GM23338 (cell line): ENCODE measurements at places on chromosomes 13 and 19.

DNA sequence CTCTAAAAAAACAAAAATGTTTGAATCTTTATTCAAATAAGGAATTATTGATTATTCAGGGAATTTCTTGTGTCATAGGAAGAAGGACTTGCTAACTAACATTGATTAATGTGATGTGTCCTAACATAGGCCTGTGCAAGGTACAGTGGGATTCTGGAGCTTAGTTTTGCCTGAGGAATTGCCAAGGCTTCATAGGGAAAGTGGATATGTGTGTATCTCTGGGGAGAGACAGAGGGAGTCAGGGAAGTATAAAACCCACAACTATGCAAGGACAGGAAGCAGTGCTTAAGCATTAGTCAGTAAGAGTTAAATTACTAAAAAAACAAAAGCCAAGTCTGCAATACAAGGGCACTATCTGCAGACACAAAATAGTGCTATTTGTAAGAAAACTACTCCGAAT is 59.6 kb downstream of the WDFY2 start:
- peaks cover 54% of the 10 kb centered on the region for H3K4me1 ChIP-seq
- peak overlapping the region; percentile 91 for H3K27ac ChIP-seq
- peak overlapping the region; percentile 24 for H3K4me3 ChIP-seq
- H3K36me3 ChIP-seq = no peaks in the 10 kb centered on the region

GRCh38 chr19:48396824-48397176 is 3.3 kb downstream of the GRIN2D start:
- H3K4me3 ChIP-seq = peak overlapping the region; percentile 79
- H3K27me3 ChIP-seq = peaks cover 62% of the 10 kb centered on the region
- peaks cover 58% of the 10 kb centered on the region for H3K4me1 ChIP-seq
- DNase-seq = no peak

- no peaks in the 10 kb centered on the region for H3K27me3 ChIP-seq
- H3K36me3 ChIP-seq = no peaks in the 10 kb centered on the region
- no peak overlapping the region for H3K27ac ChIP-seq
- no peak overlapping the region for H3K4me3 ChIP-seq
- DNase-seq = no peak
Measured at GRCh38 chr19:617551-618246, 15.6 kb downstream of the POLRMT start.

DNA sequence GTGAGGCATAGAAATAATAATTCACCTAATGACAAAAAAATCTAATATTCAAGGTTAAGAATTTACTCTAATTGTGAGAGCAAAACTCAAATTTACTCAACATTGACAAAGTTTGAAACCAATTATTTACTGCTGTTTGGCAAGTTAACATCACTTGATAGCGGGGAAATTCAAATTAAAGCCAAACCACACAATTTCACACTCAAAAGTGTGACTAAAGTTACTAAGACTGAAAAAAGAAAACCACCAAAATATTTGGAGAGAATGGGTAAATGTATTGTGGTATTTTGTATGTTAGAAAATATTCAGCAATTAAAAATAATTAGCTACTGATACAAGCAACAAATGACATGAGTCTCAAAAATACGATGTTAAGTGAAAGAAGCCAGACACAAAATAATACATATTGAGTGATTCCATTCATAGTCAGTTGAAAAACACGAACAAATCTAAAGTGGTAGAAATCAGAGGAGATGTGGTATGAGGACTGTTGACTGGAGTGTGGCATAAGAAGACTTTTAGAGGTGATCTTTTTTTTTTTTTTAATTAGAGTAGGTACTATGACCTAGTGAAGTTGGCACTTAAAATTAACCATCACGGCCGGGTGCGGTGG is 541.4 kb upstream of the ATXN8OS start:
- no peaks in the 10 kb centered on the region for H3K36me3 ChIP-seq
- H3K4me1 ChIP-seq = no peaks in the 10 kb centered on the region
- H3K27me3 ChIP-seq = no peaks in the 10 kb centered on the region
- no peak for DNase-seq
- no peak overlapping the region for H3K27ac ChIP-seq
- no peak overlapping the region for H3K4me3 ChIP-seq

DNA sequence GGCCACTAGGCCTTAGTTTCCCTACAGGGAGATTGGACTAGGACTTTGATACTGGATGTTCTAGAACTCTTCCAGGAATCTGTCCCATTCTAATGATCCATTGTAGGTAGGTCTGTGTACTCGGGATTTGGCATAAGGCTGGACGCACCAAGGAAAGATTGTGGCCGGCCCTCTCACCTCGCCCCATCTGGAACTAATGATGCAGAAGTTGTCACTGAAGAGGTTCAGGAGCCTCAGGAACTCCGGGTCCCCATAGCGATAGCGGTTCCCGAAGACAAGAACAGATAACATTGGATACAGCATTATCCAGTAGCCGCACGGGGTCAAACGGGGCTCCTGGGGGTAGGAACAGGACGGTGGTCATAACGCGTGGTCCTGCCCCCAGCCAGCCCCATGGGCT is 11.2 kb downstream of the EGLN2 start:
- peak overlapping the region; percentile 63 for H3K4me3 ChIP-seq
- H3K27ac ChIP-seq = peak overlapping the region; percentile 88
- DNase-seq = no peak
- peaks cover 4% of the 10 kb centered on the region; the same call in 1 of the 2 replicates for H3K36me3 ChIP-seq

DNA sequence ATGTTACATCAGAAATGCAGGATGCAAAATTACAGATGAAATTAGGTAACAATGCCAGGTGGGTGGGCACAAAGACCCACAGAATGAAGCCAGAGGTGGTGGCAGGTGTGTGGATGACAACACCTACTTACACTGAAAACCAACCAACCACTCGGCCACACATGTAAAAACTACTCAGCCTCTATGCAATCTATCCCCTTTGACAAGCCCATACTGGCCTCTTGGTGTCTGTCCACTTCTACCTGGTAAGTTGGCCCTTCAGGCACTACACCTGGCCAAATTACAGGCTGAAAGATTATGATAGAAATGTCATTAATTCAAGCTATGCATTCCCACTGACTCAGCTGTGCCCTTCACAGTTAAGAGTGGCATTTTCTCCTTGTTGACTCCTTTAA is 50.0 kb downstream of the BRD4 start:
- H3K4me3 ChIP-seq = no peak overlapping the region

GRCh38 chr19:2523630-2524311 is 47.8 kb downstream of the GADD45B start:
- H3K27me3 ChIP-seq = no peaks in the 10 kb centered on the region
- no peak overlapping the region for H3K4me3 ChIP-seq
- H3K36me3 ChIP-seq = no peaks in the 10 kb centered on the region
- peak; percentile 60 for DNase-seq
- H3K4me1 ChIP-seq = peaks cover 12% of the 10 kb centered on the region; the same call in 1 of the 2 replicates

DNA sequence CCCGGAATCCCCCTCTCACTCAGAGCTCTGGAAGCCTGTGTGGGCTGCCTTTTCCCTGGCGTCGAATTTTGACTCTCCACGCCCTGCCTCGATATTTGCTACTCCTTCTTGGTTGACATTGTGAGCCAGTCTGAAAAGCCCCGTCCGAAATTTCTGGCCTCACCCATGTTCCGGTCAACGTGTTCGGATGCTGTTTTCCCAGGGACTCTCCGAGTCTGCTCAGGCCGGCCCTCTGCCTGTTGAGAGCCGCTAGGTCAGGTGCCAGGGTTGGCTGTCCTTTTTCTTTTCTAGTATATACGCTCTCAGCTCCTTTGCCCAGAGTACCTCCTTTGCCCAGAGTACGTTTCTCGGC is 6.8 kb upstream of the DGKH start:
- peak; percentile 83 for DNase-seq
- H3K4me3 ChIP-seq = peak overlapping the region; percentile 87
- no peaks in the 10 kb centered on the region for H3K36me3 ChIP-seq
- peaks cover 88% of the 10 kb centered on the region for H3K27me3 ChIP-seq
- H3K4me1 ChIP-seq = peaks cover 14% of the 10 kb centered on the region
- H3K27ac ChIP-seq = no peak overlapping the region

GRCh38 chr19:58409010-58409790 is 751 bp downstream of the ZNF584 start:
- DNase-seq = peak; percentile 37
- H3K36me3 ChIP-seq = no peaks in the 10 kb centered on the region
- H3K4me1 ChIP-seq = no peaks in the 10 kb centered on the region
- H3K4me3 ChIP-seq = peak overlapping the region; percentile 94

DNA sequence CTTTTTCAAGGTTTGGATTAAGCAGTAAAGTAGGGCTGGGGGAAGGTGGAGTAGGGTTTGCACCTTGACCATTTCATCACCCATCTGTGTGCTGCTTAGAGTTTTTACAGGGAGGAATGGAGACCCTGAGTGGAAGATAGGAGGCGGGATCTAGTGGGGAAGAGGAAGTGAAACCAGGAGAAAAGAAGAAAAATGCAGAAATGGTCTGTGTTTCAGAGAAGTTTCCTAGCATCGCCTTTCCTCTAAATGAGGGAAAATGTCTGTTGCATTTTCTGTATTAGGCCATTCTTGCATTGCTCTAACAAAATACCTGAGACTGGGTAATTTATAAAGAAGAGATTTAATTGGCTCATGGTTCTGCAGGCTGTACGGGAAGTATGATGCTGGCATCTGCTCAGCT is 64.1 kb downstream of the TPT1 start:
- H3K36me3 ChIP-seq = no peaks in the 10 kb centered on the region
- no peak for DNase-seq
- H3K27ac ChIP-seq = peak overlapping the region; percentile 29; the same call in 1 of the 2 replicates

GRCh38 chr13:25574437-25575411 is 202.9 kb downstream of the ATP8A2 start:
- no peaks in the 10 kb centered on the region for H3K27me3 ChIP-seq
- DNase-seq = peak; percentile 92
- H3K4me1 ChIP-seq = no peaks in the 10 kb centered on the region
- H3K27ac ChIP-seq = no peak overlapping the region

GRCh38 chr13:21686751-21687391 is 16.0 kb downstream of the FGF9 start:
- no peak overlapping the region for H3K27ac ChIP-seq
- H3K36me3 ChIP-seq = no peaks in the 10 kb centered on the region
- no peaks in the 10 kb centered on the region for H3K27me3 ChIP-seq
- no peak for DNase-seq

DNA sequence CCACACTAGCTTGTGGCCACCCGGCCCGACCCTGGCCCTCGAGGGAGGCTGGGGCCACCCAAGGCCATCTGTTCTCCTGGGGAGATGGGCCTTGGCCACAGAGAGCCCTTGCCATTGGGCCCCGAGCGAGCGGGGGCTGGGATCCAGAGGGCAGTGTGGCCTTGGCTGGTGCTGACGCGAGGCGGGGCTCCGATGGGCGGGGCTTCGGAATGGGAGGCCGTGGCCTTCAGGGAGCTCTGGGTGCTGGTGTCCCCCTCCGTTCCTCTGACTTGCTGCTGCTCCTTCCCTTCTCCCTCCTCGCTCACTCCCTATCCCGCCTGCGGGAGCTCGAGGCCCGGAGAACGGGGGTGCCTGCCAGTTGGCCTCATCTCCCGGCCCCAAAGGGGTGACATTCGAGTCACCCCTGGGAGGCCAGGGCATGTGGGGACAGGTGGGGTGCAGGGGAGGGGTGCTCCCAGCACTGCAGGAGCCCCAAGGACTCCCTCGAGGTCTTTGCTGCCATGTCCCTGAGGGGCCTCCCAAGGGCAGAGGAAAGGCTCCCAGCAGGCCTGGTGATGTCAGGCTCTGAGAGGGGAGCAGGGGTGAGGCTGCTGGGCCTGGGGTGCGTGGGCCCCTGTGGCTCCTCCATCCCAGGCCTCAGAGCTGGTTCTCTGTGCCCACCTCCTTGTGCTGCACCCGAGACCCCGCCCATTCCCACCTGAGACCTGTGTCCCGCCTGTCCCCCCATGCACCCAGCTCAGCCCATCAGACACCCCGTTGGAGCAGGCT is 4.2 kb downstream of the NCLN start:
- no peaks in the 10 kb centered on the region; the same call in 1 of the 2 replicates for H3K36me3 ChIP-seq
- no peaks in the 10 kb centered on the region for H3K27me3 ChIP-seq
- no peak overlapping the region for H3K4me3 ChIP-seq
- H3K27ac ChIP-seq = no peak overlapping the region
- peaks cover 6% of the 10 kb centered on the region; the same call in 1 of the 2 replicates for H3K4me1 ChIP-seq

GRCh38 chr13:21322327-21322965 is 136.7 kb downstream of the ZDHHC20 start:
- peaks cover 10% of the 10 kb centered on the region; the same call in 1 of the 2 replicates for H3K27me3 ChIP-seq
- no peak overlapping the region for H3K4me3 ChIP-seq
- no peak overlapping the region for H3K27ac ChIP-seq
- H3K4me1 ChIP-seq = peaks cover 16% of the 10 kb centered on the region
- no peaks in the 10 kb centered on the region for H3K36me3 ChIP-seq

DNA sequence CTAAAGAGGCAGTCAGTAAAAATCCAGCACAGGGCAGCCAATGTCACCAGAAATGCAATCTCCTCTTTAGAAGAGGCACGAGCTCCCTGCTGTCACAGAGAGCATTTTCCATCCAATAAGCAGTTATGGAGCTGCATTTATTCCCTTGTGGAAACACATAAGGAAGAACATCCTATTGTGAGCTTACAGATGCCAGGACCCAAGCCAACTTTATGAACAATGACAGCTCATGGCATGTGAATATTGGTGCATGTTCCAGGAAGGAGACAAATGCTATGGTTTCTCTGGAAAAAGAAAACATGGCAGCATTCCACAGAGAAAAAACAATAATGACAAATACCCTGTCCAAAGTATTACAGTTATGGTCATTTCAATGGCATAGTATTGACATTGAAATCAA is 955.6 kb downstream of the UQCRFS1 start:
- no peak for DNase-seq
- H3K4me3 ChIP-seq = no peak overlapping the region
- H3K36me3 ChIP-seq = no peaks in the 10 kb centered on the region
- no peaks in the 10 kb centered on the region for H3K27me3 ChIP-seq
- no peaks in the 10 kb centered on the region for H3K4me1 ChIP-seq
- no peak overlapping the region for H3K27ac ChIP-seq

DNA sequence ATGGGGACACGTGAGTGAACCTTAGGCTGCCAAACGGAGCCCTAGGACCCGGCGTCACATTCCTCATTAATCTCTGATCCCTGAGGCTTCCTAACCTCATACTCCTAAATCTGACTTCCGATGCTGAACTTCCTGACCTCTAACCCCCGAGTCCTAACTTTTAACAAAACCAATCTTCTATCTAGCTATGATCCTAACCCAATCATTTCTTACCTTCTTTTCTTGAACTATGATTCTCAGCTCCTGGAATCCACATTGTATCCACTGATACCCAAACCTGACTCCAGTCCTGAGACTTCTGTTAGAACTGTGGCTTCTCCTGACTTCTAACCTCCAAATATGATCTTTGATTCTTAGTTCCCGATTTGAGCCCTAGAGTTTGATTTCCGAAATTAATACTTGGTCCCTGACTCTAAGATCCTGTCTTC is 447 bp downstream of the NFKBIB start:
- no peaks in the 10 kb centered on the region; the same call in 1 of the 2 replicates for H3K36me3 ChIP-seq
- no peak for DNase-seq
- H3K27me3 ChIP-seq = peaks cover 11% of the 10 kb centered on the region
- H3K4me3 ChIP-seq = peak overlapping the region; percentile 68

GRCh38 chr19:6534451-6535093 is 3.7 kb downstream of the TNFSF9 start:
- peak; percentile 65 for DNase-seq
- H3K27me3 ChIP-seq = peaks cover 54% of the 10 kb centered on the region
- no peak overlapping the region for H3K27ac ChIP-seq
- no peaks in the 10 kb centered on the region; the same call in 1 of the 2 replicates for H3K36me3 ChIP-seq
- peak overlapping the region; percentile 57 for H3K4me3 ChIP-seq
- H3K4me1 ChIP-seq = peaks cover 18% of the 10 kb centered on the region

- no peaks in the 10 kb centered on the region for H3K36me3 ChIP-seq
- H3K27ac ChIP-seq = no peak overlapping the region
- no peaks in the 10 kb centered on the region for H3K4me1 ChIP-seq
- no peak for DNase-seq
Measured at GRCh38 chr13:34578917-34579316, 363.2 kb upstream of the NBEA start.

- peaks cover 6% of the 10 kb centered on the region for H3K4me1 ChIP-seq
- H3K36me3 ChIP-seq = no peaks in the 10 kb centered on the region
- H3K27ac ChIP-seq = no peak within 1 kb of the TSS
- peak; percentile 84 for DNase-seq
- no peaks in the 10 kb centered on the region for H3K27me3 ChIP-seq
Measured at GRCh38 chr19:662962-663681, at the start of gene RNF126. RNF126 (minus strand) TSS chr19:663214; CDS start chr19:663121, 93 bp downstream.
